ENCODE measurements at places on chromosomes 2 and 18.

DNA sequence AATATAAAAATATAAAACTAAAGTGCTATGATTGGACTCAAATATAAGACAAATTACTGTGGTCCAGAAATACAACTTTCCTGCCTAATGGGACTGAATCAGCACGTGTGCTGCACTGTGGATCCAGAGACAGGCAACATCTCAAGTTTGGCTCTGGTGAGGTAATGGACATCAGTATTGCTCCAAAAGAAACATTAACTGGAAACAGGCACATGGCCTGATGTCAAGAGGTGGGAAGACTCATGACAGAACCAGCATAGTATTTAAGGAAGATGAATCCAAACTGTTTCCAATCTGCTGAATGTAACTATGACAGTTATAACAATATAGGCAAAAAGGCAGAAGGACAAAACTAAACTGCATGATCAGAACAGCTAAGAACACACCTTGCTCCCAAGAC, 354.6 kb downstream of the FSIP2 start:
- DNase-seq, result no peak

GRCh38 chr2:167570370-167570769, 677.0 kb downstream of the STK39 start:
- no peak for DNase-seq

DNA sequence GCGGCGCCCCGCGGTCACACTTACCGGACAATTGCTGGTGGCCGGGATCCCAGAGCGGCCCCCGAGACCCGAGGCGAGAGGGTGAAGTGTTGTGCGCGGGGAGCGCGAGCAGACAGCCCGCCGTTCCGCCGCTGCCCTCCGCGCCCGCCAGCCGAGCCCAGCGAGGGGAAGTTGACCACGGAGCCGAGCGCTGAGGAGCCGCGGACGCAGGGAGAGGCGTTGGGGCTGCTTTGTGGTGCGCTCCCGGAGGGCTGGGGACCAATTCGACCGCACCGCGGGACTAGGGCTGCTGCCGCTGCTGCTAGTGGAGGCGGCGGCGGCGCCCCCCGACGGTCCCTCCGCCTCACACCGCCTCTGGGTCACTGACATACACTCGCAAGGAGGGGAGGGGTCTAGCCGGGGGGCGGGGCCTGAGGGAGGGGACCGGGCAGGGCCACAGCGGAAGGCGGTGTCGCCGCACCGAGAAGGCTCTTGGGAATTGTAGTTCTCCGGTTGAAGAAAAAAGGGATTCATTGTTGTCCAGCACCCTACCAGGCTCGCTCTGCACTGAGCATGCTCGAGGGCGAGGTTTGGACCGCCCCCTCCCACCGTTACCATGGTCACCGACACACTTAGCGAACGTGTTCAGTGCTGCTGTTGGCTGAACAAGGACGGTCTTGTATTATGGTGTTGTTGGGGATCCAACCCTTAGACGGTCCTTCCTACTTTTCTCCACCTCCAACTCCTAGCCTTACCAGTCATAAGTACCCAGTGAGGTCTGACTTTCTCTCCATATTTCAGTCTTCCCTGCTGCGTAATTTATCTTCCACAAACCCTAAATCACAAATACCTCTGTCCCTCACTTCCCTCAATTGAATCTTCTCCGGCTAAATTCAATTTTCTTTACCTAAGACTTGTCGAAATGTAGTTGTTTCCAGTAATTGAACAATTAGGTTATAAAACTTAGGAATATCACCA, at the start of gene PELI1:
PELI1 (minus strand) TSS at position 364 of the 957 bp plus-strand sequence. CDS start 36,110 bp downstream, outside the sequence.
- DNase-seq, result peak; percentile 92

- DNase-seq, result no peak
Observed at GRCh38 chr2:241905716-241906377, 36.3 kb downstream of the RTP5 start.

DNA sequence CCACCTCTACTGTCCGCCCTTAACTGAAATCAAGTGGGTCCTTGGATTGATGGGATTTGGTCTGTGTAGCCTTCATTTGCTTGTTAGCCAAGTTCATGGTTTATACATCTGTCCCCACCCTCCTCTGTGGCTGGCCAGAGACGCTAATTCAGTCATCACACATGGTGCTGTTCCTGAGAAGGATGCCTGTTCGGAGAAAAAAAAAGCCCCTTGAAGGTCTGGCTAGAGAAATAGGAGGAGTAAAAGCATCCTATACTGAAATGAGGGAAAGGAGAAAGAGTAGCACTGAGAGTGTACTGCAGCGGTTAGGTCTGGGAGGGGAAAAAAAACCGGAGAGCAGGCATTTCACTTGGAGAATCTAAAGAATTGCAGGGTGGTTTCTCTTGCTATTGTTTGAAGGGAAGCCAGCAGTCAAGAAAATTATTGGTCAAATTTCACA, 180.6 kb upstream of the EPAS1 start:
- no peak for DNase-seq

GRCh38 chr2:16130541-16130880, 190.2 kb downstream of the MYCN start:
- no peak for DNase-seq

GRCh38 chr2:96484091-96484490, 21.1 kb downstream of the NEURL3 start:
- no peak for DNase-seq

- DNase-seq, result no peak
Observed at GRCh38 chr2:109479804-109480203, 134.0 kb downstream of the SEPTIN10 start.

GRCh38 chr2:16392647-16393499, 272.8 kb downstream of the CYRIA start:
- no peak for DNase-seq
